Eye (tissue), 1 donor: ENCODE measurements at places on chromosomes 3 and 15.

GRCh38 chr3:119205209-119205608 is 31.8 kb downstream of the UPK1B start:
- no peak for DNase-seq

- no peak for DNase-seq
Observed at GRCh38 chr3:72487078-72487765, 361.0 kb downstream of the SHQ1 start.

GRCh38 chr15:68364028-68364659 is 67.8 kb downstream of the ITGA11 start:
- no peak for DNase-seq

DNA sequence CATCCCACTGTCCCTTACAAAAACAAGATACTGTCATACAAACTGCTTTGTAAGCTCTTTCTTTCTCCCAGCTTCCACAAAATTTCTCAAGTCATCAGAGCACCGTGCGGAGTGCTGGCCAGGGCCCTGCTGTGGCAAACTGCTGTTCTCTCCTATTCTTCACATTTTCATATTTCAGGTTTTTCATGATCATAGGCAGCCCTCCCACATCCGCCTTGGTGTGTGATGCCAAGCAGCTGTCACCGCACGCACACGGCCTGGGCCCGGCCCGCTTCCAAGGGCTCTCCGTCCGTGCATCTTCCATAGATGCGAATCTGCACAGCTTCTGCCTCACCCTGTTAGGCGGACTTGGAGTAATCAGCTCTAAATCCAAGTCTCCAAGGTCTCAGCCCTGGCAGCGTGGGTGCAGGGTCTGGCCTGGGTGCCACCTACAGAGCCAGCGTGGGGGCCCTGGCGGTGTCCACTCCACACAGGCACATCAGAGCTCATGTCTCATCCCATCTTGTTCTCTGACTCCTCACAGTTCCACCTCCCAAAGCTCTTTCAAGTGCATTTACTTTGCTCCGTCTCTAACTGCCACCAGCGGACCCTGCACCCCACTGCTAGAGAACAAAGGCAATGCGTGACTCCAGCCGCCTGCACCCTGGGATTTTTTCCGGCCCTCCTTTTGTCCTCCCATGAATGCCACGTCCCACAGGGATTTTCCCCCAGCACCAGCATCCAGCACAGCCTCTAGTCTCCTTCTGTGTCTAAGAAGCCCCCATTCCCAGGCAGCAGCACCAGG is 27.2 kb downstream of the CYFIP1 start:
- DNase-seq, result peak; percentile 50

- DNase-seq, result peak; percentile 11
Observed at GRCh38 chr15:101600035-101600434, 52.1 kb downstream of the TM2D3 start.

DNA sequence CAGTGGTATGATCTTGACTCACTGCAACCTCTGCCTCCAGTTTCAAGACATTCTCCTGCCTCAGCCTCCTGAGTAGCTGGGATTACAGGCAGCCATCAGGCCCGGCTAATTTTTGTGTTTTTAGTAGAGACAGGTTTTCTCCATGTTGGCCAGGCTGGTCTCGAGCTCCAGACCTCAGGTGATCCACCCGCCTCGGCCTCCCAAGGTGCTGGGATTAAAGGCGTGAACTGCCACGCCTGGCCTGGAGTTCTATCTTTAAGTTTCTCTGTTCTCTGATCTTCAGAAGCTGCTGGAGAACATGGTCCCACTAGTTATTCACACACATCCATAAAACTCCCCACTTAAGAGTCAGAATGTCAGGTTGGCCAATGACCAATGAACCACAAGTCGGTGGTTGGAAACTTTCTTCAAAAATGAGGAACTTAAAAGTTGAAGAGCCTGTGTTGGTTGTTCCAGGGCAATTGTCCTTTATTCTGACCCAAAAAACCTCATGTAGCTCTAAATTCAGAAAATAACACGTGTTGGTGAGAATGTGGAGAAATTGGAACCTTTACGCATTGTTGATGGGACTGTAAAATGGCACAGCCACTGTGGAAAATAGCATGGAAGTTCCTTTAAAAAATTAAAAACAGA is 55.9 kb upstream of the PIK3CB start:
- no peak for DNase-seq

DNA sequence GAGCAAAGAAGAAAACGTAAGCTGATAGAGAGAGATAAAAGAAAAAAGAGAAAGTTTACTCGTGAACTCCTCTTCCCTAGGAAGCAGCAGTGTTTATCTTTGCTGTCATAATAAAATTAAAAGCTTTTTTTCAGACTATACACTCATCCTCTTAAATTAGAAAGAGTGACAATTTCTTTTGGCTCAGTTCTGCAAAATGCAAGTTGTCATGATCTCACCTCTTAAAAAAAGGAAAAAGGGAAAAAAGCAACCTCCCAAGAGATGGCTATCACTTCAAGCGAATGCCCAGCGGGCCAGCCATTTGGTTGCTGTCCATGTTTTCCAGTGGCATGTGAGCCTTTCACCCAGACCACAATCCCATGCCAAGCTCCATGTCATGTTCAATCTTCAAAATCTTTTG is 7.0 kb upstream of the THBS1 start:
- no peak for DNase-seq

- no peak for DNase-seq
Observed at GRCh38 chr3:186152889-186153292, 44.0 kb upstream of the ETV5 start.

DNA sequence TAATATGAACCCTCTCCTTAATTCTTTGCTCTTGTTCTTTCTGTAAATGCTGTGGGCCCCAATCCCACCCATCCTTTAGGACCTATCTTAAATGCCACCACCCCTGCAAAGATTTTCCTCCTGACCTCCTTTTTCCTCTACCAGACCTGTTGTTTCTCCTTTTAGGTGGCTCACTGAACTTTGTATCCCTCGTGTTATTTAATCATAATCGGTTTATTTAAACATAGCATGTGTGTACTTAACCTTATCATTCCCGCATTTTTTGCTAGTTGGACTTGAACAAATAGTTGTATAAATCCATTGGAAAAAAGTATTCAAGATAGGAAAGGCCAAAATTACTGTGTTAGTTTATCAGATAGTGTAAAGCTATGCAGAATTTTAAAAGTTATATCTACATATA is 988 bp upstream of the NFKBIZ start:
- DNase-seq, result no peak

DNA sequence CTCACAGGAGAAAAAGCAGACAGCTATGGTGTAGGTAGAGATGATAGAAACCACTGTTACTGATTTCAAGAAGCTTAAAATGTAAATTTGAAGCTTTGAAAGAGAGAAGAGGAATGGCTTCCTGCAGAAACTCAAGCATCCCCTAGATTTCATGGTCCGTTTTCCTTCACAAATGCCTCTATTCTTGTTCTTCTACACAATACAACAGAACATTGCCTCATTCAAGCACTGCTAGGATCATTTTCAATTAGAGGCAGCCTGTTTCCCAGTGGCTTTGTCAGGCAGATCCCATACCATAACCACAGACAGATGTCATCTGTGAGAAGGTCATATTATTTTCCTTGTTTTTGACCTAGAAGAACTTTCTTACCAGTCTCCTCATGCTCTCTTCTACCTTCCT is 77.9 kb upstream of the SPRED1 start:
- DNase-seq, result no peak
